ENCODE measurements at places on chromosomes 3 and 15.

DNA sequence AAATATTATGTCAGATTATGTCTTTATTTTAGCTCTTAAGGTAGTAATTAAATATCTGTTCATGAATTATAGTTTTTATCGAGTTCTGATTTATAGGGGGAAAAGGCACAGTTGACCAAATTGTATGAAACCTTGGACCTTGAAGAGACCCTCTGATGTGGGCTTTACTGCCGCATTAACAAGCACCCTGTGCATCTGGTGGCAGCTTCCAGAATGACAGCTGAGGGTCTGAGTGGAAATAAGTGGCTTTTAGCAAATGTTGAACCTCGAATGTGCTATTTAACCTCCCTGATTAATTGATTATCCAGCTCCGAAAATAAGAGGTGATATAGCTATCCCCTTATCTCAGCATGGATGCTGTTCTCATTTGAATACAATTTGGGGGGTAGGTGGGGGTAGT is 87.0 kb downstream of the TMEM108 start:
- DNase-seq = no peak

DNA sequence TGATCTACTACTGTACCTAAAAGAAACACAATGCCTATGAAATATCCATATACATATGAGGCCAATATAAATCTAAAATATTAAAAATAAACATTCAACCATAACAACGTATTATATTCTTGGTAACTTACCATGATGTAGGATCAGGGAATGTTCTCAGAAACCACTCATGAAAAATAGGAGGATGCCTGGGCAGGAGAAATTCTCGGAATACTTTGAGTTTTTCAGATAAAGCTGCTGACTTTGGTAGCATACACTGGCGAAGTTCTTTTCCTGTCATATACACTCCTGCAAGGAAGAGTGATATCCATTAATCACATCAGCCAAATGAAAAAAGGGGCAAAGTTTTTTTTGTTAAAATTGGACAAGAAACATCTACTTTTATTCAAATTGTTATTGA is 11.3 kb upstream of the XRN1 start:
- no peak for DNase-seq

DNA sequence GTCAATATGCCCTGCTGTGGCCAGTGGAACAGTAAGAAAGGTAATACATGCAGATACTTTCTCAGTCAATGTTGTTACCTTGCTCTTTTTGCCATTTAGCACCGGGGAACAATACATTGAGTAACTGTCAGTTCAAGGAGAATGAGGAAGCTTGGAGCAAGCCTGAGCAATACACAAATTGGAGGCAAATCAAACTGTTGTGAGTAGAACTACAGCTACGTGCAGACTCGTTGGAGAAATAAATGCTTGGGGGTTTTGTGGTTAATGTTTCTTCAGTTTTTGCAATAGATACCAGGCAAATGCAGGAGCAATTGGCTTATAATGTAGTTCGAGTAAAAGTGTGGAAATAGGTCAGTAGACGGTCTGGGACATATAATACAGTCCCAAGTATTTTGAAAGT is 587.3 kb upstream of the ROBO1 start:
- DNase-seq = no peak

GRCh38 chr3:172561897-172562640 is 38.8 kb upstream of the TNFSF10 start:
- no peak for DNase-seq

DNA sequence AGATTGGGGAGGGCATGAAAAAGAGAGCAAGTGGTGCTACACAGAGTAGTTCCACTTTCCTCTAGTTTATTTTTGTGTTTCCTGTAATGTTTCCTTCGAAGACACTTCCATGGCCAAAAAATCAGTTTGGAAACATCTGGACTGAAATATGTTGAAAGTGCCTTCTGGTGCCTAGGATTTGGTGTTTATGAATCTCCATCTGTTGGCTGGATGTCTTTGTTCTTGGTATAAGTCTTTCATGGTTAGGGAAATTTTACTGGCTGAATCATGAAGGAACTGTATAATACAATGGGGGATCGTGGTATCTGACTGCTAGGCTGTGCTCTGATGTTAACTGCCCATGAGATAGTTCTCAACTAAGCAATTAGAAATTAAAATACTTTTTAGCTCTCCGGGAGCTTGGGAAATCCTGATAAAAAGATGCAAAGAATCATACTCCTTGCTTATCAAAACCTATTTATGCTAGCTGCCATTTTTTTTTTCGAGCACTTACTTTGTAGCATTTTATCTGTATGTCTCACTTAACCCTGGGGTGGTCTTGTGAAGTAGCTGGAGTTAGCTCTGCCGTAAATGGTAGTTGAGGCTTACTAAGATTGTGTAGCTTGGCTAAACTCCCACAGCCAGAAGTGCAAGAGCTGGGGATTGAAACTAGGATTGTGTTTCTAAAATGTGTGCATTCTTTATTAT is 21.9 kb downstream of the AKAP13 start:
- DNase-seq = no peak

DNA sequence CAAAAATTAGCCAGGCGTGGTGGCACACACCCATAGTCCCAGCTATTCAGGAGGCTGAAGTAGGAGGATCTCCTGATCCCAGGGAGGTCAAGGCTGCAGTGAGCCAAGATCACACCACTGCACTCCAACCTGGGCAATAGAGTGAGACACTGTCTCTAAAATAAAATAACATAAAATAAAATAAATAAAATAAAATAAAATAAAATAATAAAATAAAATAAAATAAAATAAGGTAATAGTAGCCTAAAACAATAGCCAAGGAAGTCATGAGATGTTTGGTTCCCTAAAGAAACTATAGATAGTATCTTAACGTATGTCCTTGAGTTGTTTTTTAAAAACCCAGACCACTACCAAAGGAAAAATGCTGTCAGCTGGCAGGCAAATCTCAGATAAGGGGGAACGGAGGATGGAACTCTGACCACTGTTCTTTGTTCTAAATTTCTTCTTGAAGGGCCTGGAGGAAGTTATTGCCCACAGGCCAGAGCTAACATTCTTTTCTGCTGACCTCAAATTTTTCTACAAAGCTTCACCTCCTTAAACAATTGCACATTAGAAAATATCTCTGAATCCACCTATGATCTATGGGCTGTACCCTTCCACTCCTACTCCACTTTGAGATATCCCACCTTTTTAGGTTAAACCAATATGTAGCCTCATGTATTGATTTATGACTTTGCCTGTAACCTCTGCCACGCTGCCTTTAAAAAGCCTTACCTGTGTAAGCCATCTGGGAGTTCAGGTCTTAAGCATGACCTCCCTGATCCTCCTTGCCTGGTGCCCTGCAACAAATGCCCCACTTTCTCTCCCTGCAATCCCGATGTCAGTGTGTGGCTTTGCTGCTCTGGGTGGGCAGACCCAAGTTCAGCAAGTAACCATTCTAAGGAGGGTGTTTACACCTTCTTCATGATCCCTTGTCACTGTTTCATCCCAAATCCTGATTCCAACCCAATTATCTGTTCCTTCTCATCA is 126.2 kb upstream of the BHLHE40 start:
- DNase-seq = peak; percentile 50

DNA sequence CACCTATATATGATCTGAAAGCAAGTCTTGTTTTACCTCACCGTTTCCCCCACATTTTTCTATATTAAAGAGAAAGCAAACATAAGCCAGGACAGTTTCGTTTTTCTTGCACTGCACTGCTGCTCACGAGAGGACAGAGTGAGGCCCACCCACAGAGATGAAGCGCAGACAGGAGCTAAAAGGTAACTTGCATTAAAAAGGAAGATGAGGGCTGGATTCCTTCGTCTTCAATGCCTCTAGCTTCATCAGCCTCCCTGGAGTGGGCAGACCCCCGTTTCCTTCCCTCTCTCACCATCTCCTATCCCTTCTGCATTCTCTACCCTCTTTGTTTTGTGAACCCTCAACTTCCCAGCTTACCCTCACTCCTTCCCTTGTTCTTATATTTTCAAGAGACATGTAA is 18.9 kb downstream of the SUMF1 start:
- no peak for DNase-seq

GRCh38 chr3:53773611-53774368 is 72.4 kb downstream of the CHDH start:
- peak; percentile 66 for DNase-seq

GRCh38 chr3:16869261-16870005 is 15.3 kb upstream of the PLCL2 start:
- no peak for DNase-seq

GRCh38 chr15:49436751-49437150 is 13.7 kb downstream of the FGF7 start:
- DNase-seq = no peak

DNA sequence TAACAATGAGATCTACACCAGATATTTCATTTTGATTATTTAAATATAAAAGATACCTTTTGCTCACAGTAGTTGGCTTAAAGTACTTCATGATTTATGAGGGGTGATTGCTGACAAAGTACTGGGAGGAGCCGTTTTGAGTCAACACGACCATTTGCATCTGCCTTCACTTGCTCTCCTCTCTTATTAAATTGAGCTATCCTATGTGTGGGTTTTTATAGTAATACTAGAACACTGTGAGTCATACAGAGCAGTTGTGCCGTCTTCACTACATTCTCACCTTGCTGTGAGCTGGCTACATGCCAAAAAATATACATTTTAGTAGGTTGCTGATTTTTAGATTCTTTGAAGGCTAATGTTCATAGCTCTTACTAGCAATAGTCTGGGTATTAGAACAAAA is 161.2 kb downstream of the ALCAM start:
- no peak for DNase-seq

GRCh38 chr15:95715906-95716656 is 614.4 kb upstream of the NR2F2 start:
- no peak for DNase-seq

GRCh38 chr3:31785734-31786133 is 195.3 kb downstream of the OSBPL10 start:
- DNase-seq = no peak

- no peak for DNase-seq
Measured at GRCh38 chr3:150314248-150315004, 93.7 kb upstream of the TSC22D2 start.

- no peak for DNase-seq
Measured at GRCh38 chr3:97111244-97111643, 296.9 kb downstream of the EPHA6 start.

DNA sequence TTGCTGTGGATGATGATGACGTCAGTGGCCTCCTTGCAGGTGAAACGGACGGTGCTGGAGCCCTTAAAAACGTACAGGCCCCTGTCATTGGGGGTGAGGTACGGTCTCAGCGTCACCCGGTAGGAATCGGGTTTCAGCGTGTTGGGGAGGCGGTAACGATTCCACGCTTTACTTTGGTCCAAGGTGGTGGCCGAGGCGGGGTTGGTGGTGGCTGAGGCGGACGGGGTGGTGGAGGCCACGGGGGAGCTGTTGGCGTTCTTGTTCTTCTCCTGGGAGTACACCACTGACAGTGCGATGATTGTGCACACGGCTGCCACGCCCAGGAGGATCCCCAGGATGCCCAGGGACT is 8.5 kb downstream of the ANPEP start:
- no peak for DNase-seq

DNA sequence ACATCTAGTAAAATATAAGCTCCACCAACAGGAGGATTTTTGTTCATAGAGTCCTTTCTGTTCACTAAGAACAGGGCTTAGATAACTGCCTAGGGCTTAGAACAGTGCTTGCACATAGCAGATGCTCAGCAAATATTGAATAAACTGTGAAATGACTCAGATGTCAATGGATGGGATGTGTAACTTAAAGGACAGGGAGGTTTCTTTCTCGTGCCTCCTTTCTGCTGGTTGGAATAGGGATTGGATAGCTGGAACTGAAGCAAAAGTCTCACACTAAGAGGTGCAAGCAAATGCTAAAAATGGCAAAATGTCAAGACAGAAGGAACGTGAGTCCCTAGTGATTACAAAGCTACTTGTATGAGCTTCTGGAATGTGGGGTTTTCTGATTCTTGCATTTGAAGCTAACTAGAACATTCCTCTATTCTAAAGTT is 392.8 kb upstream of the WNT5A start:
- peak; percentile 2 for DNase-seq

DNA sequence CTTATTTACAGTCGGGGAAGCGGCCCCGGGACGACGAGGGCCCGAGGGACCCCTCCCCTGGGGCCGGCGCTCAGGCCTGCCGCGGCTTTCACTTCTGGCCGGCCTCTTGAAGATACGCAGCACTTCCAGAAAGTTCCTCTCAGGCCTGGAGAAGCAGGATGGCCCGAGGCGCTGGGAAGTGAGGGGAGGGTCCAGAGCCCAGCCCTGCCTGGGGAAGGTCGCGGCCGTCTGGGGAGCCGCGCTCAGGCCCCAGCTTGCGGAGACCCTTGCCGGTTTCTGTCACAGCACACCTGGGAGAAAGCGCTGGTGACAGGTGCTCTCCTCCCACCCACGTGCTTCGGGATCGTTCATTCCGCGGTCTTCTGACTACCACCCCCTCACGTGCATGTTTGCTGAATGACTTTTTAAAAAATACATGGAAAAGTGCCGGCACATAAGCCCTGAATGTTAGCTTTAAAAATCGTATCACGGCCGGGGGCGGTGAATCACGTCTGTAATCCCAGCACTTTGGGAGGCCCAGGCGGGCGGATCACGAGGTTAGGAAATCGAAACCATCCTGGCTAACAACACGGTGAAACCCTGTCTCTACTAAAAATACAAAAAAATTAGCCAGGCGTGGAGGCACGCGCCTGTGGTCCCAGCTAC is 727 bp upstream of the TM2D3 start:
- DNase-seq = no peak

- no peak for DNase-seq
Measured at GRCh38 chr3:135966271-135966961, 888 bp downstream of the PPP2R3A start.

GRCh38 chr3:171257251-171258203 is 202.7 kb downstream of the TNIK start:
- no peak for DNase-seq

GRCh38 chr15:67829647-67830504 is 4.6 kb downstream of the SKOR1 start:
- DNase-seq = no peak

GRCh38 chr3:162077108-162077507 is 580.5 kb downstream of the OTOL1 start:
- no peak for DNase-seq

GRCh38 chr15:31104003-31104402 is 2.5 kb upstream of the TRPM1 start:
- no peak for DNase-seq

DNA sequence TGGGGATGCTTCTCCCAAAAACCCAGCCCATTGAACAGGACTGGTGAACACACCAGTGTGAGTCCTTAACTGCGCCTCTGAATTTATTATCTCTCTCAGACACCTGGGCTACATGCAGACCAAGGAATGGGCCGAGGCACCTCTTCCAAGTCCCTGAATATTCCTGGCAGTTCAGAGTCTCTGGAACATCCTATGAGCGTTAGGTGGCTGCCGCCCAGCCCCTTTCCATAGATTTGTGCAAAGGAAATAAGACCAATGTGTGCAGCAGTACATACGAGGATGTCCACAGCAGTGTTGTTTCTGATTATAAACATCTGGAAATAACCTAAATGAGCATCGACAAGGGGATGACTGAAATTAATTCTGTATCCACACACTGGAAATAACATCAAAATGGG is 104.9 kb upstream of the RPL32 start:
- DNase-seq = no peak

Measured in foreskin melanocyte (primary cell).